ENCODE measurements at places on chromosomes 16 and 17.

DNA sequence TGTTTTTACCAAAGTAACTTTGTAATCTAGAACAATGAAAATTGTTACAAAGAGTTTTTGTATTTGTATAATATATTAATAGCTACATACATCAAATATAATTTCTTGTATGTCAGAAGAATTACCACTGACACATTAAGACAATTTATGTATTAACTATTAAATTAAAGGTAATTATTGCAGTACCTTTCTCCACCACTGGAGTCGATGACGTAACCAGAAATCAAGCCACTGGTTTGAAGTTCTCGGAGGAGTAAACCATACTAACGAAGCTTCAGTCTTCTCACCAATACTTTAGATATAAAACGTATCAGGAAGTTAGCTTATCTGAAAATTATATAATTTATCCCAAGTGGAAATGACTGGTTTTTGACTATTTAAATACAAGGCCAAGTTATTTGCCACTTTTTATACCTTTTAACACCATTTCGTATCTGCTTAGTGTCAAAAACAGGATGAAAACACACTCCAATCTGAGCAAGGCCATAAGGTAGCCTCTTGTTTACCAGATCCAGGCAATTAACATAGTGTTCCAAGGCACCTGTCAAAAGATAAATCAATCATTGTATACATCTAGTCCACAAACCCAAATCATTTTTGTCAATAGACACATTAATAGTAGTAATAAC is 4.3 kb downstream of the POLG2 start:
- DNase-seq = no peak

GRCh38 chr16:28981517-28981916 is 3.3 kb upstream of the LAT start:
- DNase-seq = no peak

GRCh38 chr17:19442731-19443130 is 31.7 kb downstream of the RNF112 start:
- no peak for DNase-seq

DNA sequence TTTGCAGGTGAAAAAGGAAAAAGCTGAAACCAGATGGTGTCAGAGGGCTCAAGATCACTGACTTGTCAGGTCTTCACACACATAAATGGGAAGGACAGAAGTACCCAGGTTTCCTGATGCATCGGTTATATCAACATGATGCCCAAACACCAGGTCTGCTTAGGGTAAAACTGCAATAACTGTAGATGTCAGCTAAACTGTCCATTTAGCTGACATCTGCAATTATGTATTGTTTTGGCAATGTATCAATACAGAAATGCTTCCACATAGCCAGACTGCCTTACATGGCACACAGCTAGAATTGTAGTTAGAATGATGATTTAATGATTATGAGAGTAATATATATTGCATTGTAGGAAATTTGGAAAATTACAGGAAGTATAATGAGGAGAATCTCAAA is 5.0 kb downstream of the ACSM3 start:
- no peak for DNase-seq

GRCh38 chr17:46910179-46910927 is 12.6 kb upstream of the GOSR2 start:
- DNase-seq = no peak

- DNase-seq = no peak
Observed at GRCh38 chr17:66777689-66778225, 57.2 kb upstream of the CACNG5 start.

- no peak for DNase-seq
Observed at GRCh38 chr16:27671410-27671809, 121.5 kb downstream of the KATNIP start.

DNA sequence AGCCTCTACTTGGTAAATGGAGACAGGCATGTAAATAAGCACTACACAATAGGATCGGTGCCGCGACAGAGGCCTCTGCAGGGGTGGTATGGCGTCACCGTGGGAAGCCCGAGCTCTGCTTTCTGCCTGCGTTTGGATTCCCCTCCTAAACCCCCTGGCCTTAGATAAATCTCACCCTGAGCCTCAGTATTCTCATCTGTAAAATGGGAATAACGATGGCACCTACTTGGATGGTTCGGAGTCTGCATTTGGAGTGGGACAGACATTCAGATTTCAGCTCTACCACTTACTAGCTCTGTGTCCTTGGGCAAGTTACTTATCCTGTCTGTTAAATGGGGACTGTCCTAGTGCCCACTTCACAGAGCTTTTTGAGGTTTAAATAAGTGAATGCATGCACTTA is 42.8 kb upstream of the TNRC6A start:
- no peak for DNase-seq

DNA sequence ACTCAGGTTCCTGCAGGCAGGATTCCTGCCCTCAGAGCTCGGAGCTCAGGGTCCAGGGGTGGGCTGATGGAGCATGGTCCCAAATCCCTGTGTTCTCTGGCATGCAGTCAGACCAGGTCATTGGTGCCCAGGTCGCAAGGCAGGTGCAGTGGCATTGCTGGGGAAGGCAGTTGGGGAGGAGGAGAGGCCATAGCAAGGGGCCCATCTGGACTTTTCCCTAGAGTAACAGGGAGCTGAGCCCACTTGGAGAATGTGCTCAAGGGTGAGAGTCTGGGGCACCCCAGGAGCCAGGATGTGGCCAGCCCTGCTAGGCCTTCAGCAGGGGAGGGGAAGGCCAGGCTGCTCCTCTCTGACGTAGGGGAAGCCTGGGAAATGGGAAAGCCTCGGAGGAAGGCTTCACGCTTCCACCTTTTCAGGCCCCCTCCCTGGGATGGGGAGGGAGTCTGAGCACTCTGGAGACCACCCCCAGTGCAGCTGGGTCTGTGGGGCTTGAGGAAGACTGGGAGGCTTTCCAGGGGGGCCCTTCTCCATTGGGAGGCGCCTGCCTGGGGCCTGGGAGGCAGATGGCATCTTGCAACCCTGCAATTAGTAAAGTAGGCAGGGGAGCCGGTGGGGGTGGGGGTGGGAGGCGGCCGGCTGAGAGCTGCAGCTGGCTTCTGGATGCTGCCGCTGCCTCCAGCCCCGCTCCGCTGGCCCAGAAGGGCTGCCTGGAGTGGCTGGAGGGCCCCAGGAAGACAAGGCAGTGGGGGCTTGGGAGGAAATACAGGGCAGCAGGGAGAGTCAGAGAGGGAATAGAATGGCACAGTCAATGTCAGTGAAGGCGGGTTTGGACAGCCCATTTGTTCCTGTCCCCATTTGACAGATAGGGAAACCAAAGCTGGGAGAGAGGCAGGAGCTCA is 21.1 kb upstream of the DOK4 start:
- DNase-seq = no peak

DNA sequence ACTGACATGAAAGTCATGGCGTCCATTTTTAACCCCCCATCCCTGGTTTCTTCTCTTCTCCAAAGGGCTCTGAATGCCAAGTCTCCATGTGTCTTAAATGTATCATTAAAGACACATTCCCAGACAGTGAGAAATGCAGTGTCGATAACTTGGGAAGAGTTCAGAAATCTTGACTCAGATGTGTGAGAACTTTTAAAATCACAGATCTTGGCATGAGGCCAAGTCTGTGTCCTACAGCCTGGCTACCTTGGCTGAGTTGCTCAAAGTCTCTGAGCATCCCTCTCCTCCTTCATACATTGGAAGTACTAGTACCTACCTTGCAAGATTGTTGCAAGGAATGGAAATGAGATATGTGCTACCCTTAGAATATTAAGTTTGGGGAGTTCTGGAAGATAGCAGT is 1046.5 kb upstream of the RBFOX1 start:
- DNase-seq = no peak

- DNase-seq = no peak
Observed at GRCh38 chr17:29212681-29213121, 32.5 kb upstream of the MYO18A start.

- DNase-seq = no peak
Observed at GRCh38 chr16:4654011-4654963, 29.7 kb downstream of the MGRN1 start.

DNA sequence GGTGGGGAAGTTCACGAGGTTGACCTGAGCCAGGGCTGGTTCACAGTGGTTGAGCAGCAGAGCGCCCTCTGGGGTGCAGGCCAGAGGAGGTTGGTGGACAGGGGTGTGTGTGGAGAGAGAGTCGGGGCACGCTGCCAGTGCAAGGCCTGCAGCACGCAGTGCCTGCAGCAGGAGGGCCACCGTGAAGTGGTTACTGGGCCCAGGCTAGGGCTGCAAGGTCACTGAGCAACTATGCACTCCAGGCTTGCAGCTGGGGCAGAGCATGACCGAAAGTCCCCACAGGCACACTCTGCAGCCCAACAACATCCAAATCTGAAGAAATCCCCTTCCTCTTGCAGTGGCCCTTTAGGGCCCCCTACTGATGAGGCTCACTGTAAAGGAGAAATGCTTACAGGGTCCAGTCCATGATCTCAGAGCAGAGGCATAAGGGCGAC is 89.1 kb upstream of the NOL11 start:
- no peak for DNase-seq

DNA sequence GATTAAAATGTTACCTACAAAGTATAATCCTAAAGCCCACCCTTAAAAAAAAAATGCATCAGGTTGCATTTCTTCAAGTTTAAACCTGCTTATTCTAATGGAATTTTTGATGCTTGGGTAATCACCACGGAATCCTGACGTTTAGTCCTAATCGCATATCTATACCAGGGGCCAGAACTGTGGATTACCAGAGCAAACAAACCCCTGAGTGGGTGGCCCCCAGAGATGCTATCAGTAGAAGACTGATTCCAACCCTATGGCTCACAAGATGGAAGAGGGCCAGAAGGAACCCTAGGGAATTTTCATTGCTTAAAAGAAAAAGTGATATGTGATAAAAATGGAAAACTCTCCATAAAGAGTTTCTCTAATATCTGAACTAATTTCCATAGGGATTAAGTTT is 152.2 kb upstream of the NOG start:
- no peak for DNase-seq

- no peak for DNase-seq
Observed at GRCh38 chr16:69469807-69470561, 45.6 kb downstream of the CYB5B start.

DNA sequence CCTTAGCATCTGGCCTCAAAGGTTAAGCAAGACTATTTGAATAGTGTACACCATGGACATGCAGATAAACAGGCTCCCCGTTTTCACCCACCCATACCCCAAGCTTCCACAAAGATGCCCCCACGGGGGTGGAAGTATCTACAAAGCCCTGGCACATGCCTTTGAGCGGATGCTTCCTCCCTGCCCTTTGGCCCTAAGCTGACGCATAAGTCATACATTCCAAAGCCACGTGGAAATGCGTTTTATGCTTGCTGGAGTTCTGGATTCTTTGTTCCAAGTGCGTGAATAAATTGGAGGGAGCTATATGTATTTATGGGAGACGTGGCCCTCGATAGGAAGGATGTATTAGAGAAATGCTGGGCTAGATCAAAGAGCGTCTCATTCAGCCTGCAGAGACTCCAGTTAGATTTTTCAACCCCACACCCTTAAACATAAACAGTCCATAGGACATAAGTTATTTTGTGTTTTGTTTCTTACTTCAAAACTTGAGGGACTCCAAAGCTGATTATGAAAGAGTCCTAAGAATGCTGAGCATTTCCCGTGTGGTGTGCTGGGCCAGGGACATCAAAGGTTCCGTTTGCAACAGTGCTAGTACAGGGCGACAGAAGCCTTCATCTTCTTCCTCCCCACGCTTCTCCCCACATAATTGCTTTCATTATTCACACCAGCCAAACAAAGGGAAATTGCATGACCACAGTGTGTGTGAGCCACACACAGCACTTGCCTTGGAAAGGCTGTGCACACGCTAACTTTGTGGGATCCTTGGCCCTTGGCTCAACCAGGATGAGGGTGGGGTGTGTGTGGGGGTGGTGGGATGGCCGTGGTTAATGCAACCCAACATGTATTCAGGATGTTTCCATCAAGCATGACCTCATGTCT is 73.6 kb downstream of the WIPI1 start:
- no peak for DNase-seq

GRCh38 chr16:78116946-78117345 is 17.5 kb downstream of the WWOX start:
- DNase-seq = no peak

GRCh38 chr16:65212791-65213190 is 90.9 kb upstream of the CDH11 start:
- no peak for DNase-seq

DNA sequence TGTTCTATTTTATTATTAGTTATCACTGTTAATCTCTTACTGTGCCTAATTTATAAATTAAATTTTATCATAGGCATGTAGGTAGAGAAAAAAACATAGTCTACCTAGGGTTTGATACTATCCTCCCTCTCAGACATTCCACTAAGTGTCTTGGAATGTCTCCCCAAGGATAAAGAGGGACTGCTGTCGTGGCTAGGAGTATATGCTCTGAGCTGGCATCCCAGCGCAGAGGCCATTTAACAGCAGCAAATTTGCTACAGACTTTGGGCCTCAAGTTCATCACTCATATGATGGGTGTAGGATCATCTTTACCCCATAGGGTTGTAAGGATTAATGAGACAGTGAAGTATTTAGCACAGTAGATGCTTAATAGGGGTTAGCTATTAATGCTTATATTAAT is 56.7 kb downstream of the ZFHX3 start:
- no peak for DNase-seq

DNA sequence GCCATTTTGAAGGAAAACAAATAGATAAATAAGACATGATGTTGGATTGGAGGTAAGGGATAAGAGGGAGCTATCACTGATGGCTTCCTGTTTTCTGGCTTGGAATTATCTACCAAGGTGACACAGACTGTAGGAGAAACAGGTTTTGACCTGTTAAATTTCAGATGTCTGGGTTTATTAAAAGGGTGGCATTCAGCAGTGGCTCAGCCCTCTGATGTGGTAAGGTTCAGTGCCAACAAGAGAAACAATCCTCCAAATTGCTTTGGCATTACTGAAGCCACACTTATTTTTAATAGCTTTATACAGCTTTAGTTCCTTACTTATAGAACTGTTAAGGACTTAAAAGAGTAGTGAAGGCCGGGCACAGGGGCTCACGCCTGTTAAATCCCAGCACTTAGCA is 37.0 kb upstream of the AKAP1 start:
- no peak for DNase-seq

- DNase-seq = no peak
Observed at GRCh38 chr16:75402821-75403475, 30.4 kb downstream of the CFDP1 start.

DNA sequence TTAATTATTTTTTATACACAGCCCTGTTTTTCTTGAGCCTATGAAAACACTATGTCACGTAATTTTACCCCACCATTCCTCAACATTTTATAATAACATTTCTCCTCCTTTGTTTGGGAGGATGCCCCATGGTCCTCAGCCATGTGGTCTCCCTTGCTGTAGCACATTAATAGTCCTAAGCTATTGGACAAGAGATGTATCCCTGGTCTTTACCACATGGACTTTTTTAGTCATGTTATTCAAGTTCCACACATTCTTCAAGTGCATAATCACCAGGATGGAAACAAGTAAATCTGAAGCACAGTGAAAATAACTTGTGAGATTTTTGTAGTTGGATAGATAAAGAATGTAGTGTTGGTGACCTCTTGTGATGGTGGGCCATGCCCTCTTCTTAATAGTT is 2.0 kb upstream of the KRTAP2-3 start:
- no peak for DNase-seq
